ENCODE measurements at places on chromosomes 7 and 10.

GRCh38 chr7:87875151-87876039 is 765 bp downstream of the SLC25A40 start:
- no peak for DNase-seq

DNA sequence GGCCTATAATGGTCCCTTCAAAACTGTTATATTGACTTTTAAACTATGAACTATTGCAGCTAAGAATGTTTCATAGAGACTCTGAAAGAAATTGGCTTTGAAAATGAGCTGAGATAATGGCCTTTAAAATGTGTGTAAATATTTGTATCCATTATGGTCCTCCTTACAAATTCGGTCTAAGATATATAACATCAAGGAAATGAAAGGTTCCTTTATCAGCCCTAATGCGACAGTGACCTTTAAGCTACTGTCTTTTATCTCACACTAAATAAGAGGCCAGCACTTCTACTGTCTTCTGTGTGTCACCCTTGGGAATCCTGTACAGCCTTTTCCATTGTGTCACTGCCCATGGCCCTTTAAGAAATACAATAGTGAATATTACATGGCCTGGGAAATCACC is 19.5 kb downstream of the COL28A1 start:
- no peak for DNase-seq

DNA sequence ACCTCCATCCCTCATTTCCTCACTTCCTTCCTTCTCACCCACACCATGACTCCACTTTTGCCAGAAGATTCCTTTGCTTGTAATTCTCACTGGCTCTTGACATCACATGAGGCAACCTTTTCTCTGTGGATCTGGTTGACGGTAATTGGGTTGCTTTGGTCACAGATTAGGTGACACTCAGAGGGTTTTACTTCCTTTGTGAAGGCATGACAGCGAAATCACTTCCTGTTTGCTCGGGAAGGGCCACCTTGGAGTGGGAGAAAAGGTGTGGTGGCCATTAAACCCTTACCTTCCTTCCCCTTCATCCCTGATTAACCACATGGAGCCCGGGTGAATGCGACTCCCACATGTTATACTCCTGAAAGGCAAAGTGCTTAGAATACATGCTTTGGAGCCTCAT is 30.2 kb downstream of the CUZD1 start:
- DNase-seq = no peak

GRCh38 chr7:121027761-121028669 is 39.5 kb downstream of the CPED1 start:
- no peak for DNase-seq

DNA sequence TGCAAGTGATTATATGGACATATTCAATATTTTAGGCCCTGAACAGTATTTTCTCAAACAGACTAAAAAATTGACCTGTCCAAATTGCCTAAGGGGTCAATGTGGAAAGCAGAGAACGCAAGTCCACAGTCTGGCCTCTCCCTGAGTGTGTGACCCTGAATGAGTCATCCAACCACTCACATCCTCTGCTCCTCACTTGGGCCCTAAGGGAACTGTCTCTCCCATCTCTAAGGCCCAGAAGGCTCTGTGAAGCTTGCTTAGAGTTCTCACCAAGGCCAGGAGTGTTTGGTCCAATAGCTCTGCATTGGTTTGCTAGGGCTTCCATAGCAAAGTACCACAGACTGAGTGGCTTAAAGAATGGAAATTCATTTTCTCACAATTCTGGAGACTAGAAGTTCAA is 155.1 kb downstream of the LSM5 start:
- DNase-seq = no peak

DNA sequence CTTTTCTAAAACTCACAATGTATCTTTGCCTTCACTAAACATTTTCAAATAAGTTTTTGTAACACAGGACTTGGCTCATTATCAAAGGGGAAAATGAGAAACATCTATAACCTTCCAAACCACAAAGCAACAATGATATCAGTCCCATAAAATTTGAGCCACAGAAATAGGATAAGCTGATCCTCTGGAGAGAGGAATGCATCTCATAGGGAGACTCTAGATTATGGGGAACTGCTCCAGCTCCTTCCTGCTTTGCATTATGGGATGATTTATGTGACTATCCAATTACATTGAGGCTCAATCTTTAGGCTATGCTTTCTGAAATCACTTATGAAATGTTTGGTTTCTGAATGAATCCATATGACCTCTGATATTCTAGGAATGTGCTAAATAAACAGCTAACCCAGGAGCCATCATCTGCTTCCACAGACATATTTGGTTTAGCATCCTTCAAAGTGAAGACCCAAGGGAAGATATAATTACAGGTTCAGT is 70.4 kb downstream of the CUBN start:
- no peak for DNase-seq

DNA sequence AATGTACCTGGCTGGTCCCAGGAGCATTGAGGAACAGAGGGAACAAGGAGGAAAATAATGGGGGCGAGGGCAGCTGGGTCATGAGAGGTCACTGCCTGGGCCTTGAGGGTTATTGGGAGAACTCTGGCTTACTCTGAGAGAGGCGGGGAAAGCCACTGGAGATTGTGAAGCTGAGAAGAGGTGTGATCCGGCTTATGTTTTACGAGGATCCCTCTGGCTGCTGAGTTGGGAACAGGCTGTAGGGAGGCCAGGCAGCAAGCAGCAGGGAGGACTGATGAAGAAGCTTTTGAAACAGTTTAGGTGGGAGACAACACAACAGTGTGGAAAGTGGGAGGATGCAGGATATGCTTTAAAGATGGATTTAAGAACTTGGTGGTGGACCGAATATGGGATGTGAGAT is 87.3 kb downstream of the FANK1 start:
- no peak for DNase-seq

- DNase-seq = no peak
Observed at GRCh38 chr10:86234541-86235270, 131.9 kb downstream of the GRID1 start.

GRCh38 chr10:131653140-131653539 is 247.7 kb upstream of the PPP2R2D start:
- no peak for DNase-seq

DNA sequence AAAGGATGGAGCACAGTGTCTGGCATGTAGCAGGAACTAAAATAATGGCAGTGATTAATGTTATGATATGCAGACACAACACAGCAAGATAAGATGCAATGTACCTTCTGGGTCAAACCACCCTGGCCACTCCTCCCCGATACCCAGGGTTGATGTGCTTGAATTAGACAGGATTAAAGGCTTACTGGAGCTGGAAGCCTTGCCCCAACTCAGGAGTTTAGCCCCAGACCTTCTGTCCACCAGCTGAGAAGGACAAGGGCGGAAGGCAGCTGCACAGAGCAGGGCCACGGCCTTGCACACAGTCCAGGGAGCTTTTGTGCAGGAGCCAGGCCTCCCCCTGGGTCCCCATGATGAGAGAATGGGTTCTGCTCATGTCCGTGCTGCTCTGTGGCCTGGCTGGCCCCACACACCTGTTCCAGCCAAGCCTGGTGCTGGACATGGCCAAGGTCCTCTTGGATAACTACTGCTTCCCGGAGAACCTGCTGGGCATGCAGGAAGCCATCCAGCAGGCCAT is at the start of gene RBP3:
TSS of gene RBP3 (plus strand) at position 226 of the 514 bp plus-strand sequence. CDS start at position 348, 122 bp downstream.
- no peak for DNase-seq

DNA sequence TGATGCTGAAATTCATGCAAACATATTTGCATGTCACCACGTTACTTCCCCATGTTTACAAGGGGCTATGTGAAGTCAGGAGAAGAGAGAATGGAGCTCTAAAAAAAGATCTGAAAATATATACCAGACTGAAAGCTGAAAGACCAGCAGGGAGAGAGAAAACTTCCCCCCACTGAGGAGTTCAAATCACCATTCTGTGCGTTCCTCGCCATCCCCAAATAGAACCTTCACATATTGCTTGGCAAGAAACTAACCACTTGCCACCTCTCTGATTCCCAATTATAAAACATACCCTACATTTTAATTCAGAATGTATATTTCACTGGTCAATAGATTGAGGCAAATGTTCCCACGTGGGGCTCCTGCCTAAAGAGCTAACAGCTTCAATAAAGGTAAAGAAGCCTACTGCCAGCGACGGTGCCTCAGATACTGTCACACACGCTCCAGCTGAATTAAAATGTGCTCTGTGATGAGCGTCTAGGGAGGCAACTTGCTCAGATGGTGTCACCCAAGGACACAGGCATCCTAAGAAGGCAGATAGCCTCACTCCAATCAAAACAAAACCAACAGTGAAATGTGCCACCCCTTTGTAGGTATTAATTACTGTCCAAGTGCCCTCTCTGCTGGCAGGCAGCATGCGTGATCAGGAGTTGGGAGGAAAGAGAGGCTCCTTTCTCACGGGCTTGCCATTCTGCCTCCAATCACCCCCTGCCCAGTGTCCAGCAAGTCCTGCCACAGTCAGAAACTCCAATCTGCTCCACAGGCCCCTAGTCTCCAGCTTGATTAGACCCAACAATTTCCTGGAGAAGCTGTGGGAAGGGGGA is 298.2 kb downstream of the GRID1 start:
- no peak for DNase-seq

Data from activated effector memory CD4-positive, alpha-beta T cell treated with Interleukin-2 at 50 U/mL for 16 hours (primary cell).